ENCODE measurements at places on chromosomes 6 and 20. TPM values are rescaled to one million over a fixed set of nuclear protein-coding genes. Genes with fewer than 3 reads are reported as not detected.

GRCh38 chr6:148342350-148343046 is at the start of gene SASH1:
Gene SASH1, plus strand, starts transcription at chr6:148342838. Its CDS starts 230 bp downstream, at chr6:148343068.
- H3K27me3 ChIP-seq, result no peaks in the 10 kb centered on the region
- peaks cover 48% of the 10 kb centered on the region for H3K4me1 ChIP-seq
- no peaks in the 10 kb centered on the region for H3K36me3 ChIP-seq
- H3K4me3 ChIP-seq, result peak within 1 kb of the TSS; percentile 76
- DNase-seq, result no peak

DNA sequence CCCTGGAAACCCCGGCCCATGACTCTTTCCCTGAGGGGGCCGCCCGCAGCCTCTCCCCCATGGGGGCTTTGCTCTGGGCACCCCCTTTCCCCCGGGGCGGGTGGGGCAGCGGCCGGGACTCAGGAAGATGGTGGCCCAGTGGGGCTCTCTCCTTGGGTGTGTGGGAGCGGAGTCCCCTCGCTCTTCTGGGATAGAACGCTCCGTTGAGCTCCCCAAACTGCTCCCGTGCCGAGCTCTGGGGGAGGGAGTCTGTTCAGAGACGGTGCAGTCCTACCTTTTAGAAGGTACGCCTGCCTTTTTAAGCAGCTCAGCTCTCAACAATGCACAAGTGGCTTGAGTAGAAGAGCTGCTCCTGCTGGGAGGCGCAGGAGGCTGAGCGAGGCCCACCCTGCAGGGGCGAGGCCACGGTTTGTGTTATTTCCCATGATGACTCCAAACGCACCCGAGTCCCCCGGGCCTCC is 21.7 kb upstream of the BHLHE23 start:
- DNase-seq, result no peak
- H3K4me1 ChIP-seq, result no peaks in the 10 kb centered on the region
- H3K27ac ChIP-seq, result no peak overlapping the region

DNA sequence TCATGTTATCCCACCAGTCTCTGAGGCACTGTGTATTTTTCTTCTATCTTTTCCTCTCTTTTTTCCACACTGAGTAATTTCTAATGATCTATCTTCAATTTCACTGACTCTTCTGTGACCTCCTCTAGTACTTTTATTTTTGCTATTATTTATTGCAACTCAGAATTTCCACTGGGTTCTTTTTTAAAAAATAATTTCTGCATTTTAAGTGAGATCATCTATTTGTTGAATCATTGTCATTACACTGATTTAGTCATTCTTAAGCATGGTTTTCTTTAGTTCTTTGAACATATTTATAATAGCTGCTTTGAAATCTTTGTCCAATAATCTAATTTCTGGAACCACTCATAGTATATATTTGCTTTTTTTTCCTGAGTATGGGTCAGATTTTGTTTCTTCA is 96.7 kb upstream of the SLC22A16 start:
- H3K4me1 ChIP-seq, result no peaks in the 10 kb centered on the region
- no peak overlapping the region for H3K27ac ChIP-seq
- H3K36me3 ChIP-seq, result no peaks in the 10 kb centered on the region
- DNase-seq, result no peak
- H3K4me3 ChIP-seq, result no peak overlapping the region
- no peaks in the 10 kb centered on the region for H3K27me3 ChIP-seq

DNA sequence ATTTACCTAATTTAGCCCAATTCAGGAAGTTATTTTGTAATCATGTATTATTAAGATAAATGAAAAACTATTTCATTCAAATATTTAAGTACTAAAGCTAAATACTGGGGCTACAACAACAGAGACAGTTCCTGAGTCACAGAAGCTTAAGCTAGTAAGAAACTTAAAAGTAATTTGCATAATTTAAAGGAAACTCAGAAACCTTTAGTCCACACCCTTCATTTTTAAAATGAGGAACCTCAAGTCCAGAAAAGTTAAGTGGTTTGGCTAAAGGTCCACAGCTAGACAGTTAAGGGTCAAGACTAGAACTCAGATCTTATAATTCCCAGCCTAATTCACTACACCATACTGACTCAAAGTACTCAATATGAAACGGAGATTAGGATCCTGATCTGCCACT is 7.2 kb downstream of the LMBRD1 start:
- no peak overlapping the region for H3K4me3 ChIP-seq
- H3K36me3 ChIP-seq, result no peaks in the 10 kb centered on the region

DNA sequence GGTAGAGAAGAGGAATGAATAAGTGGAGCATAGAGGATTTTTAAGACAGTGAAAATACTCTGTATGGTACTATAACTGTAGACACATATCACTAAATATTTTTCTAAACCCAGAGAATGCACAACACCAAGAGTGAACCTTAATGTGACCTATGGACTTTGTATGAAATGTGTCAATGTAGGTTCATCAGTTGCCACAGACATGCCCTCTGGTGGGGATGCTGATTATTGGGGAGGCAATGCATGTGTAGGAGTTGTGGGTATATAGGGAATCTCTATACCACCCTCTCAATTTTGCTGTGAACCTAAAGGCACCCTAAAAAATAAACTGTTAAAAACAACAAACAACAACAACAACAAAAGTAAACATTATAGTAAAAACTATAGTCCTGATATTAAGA is 293.7 kb downstream of the RNF144B start:
- H3K27ac ChIP-seq, result no peak overlapping the region
- no peaks in the 10 kb centered on the region for H3K36me3 ChIP-seq
- no peaks in the 10 kb centered on the region for H3K27me3 ChIP-seq
- DNase-seq, result no peak
- no peaks in the 10 kb centered on the region for H3K4me1 ChIP-seq

DNA sequence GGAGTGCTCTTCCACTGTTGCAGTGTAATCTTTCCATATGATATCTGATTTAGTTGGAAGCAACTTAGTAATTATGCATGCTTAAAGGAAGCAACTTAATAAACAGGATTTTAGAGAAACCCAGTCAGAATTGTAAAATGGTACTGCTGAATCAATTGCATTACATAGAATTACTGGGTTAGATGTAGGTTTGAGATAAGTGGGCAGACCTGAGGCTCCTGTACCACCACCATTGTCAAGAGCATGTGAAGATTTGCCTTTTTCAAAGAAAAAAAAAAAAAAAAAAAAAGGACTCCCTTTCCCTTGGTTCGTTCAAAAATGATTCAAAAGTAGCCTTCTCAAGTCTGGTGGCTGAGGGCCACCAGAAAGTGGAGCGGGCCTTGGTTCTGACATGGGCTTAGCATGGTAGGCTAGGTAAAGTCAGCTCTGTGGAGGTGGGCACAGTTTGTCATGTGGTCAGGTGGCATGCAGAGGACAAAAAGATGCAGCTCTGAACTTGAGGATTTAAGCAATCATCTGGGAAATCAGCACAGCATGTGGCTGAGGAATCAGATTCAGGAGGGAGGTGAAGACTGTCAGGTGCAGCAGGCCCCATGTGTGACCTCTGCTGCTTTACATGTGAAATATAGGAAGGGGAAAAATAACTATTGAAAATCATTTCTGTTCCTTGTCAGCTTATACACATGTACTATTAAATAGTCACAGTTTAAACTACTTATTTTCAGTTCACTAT is 32.4 kb downstream of the ARID1B start:
- DNase-seq, result no peak
- no peaks in the 10 kb centered on the region for H3K27me3 ChIP-seq
- H3K27ac ChIP-seq, result no peak overlapping the region
- no peaks in the 10 kb centered on the region for H3K36me3 ChIP-seq

DNA sequence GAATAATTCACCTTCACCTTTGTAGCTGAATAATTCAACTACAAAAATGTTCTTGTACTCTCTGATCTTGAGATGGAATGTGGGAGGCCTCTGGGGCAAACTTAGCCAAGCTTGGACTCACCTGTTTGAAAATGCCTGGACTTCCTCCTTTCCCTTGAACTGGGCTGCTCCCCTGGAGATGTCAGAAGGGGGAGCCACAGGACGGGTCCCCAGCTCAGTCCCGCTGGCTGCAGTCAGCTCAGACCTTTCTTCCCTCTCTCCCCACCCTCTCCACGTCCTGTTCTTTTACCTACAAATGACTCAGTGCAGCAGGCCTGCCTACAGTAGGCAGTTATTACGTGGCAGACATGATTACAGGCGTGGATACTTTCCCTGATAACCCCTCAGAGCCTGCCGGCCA is 131.5 kb upstream of the RALGAPA2 start:
- no peak overlapping the region for H3K27ac ChIP-seq
- DNase-seq, result no peak
- no peaks in the 10 kb centered on the region for H3K27me3 ChIP-seq
- no peak overlapping the region for H3K4me3 ChIP-seq

The LBP gene
- total RNA-seq, result 0.54 TPM

The ZBTB2 gene
- 8.4 TPM for total RNA-seq

The ZNF334 gene
- 0.49 TPM for total RNA-seq
